Neural progenitor cell (in vitro differentiated cells): ENCODE measurements at places on chromosomes 5 and 9.

GRCh38 chr5:157819502-157820115 is 39.3 kb downstream of the CLINT1 start:
- peak; percentile 22 for DNase-seq

- no peak for DNase-seq
Measured at GRCh38 chr9:135147474-135147805, 60.0 kb downstream of the OLFM1 start.

GRCh38 chr9:97753975-97754374 is 56.8 kb upstream of the XPA start:
- DNase-seq, result no peak

- DNase-seq, result no peak
Measured at GRCh38 chr5:15142458-15142857, 270.9 kb upstream of the ANKH start.

DNA sequence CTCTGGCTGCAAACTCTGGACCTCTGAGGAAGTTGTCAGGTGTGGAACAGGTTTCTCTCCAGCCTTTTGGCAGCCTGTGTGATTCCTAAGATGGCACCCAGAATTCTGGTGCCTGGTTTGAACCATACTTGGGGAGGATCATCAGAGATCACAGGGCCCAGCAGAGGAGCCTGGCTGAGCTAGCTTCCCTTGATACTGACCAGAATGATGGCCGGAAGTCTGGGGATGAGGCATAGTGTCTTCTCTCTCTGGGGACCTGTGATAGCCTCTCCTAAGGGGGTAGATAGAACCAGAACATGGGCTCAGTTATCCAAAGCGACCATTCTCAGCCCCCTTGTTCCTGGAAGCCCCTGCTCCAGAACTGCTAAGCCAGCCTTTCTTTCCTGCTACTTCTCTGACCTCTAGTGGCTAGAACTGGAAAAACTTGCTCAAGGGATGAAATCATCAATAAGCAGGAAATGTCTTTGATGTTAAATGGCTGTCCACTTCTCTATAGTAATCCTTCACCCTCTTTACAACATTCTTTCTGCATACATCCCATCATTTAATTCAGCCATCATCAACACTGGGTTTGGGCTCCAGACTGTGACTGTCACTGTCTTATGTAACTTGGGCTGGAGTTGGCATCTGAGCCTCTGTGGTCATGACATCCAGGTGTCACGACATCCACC is 55.1 kb downstream of the C9orf152 start:
- DNase-seq, result peak; percentile 77

- DNase-seq, result peak; percentile 4
Measured at GRCh38 chr9:109557481-109557880, 59.4 kb upstream of the PTPN3 start.

DNA sequence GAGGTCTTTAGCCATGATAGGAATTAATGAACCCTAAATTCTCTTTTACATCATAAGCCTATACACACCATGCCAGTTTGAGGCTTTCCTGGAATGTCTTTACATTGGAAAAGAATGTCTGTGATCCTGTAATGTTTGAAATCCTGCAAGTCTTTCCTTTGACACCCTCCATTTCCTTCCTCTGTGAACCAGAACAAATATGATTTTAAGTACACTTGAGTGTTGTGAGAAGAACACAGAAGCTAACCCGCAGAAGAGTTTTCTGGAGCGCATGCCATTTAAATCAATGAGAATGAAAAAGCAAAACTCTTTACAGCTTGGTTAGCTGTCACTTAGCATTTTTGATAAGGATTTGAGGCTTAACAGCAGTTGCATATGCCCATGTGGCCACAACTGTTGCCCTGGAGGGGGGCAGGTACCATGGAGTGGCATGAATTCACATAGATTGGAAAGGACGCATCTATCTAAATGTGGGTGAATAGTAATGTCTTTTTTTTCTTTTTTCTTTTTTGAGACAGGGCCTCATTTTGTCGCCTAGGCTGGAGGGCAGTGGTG is 372.6 kb downstream of the KDM4C start:
- no peak for DNase-seq

GRCh38 chr9:27722866-27723265 is 149.6 kb upstream of the C9orf72 start:
- no peak for DNase-seq

- no peak for DNase-seq
Measured at GRCh38 chr5:59698207-59699178, 195.0 kb downstream of the PDE4D start.

DNA sequence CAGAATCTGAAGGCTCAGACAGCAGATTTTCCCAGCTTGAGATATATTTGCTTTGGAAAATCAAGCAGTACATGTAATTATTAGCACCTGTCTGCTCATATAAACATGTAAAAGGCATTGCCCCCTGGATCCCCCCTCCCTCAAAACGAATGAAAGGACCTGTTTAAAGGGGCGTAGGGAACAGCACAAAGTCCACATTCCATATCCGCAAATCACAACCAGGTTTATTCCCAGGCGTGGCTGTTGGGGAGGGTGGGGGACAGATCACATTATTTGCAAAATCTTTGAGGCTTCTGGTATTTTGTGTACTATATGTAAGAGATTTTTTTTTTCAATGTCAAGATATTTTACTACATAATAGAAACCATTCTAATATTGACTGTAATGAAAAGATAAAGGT is 8.7 kb upstream of the MRPS2 start:
- no peak for DNase-seq

DNA sequence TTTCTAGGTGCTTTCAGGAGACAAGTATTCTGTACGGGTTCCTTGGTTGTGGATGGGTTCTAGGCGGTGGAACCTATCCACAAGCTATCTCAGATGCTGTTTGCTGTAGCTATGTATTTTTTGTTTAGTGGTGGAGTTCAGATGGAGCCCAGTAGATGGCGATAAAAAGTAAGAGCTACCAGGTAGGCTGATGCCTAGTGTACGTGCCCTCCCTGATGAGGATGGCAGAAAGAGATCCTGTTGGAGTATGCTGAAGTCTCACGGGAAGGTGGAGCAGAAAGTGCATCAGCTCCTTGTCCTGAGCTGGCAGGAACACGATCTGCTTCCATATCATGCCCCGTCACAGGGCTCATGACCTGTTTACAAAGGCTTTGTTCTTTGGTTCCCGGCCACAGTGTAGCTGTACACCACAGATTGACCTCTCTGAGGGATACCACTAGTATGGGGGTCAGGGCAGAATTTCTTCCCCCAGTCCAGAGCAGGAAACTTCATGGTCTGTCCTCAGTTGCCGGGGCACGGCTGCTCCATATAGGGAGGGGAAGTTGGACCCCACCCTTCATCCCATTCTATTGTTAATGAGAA is 12.6 kb upstream of the UGT3A2 start:
- peak; percentile 65 for DNase-seq

DNA sequence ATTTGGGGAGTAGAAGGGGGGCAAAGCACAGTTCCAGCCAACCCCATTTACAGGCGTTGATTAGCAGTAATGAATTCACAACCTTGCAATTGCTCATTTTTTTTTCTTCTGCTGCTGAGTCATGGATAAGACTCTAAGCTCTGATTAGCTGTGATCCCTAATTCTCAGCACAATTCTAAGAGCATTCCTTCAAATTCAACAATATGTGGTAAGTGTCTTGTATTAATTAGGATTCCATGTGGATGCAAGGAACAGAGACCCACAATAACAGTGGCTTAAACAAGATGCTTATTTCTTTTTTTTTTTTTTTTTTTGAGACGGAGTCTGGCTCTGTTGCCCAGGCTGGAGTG is 133.4 kb downstream of the PALM2AKAP2 start:
- DNase-seq, result no peak

- DNase-seq, result no peak
Measured at GRCh38 chr5:11898-12297, 80.1 kb upstream of the PLEKHG4B start.

- DNase-seq, result no peak
Measured at GRCh38 chr5:75088648-75089047, 36.3 kb upstream of the GCNT4 start.

DNA sequence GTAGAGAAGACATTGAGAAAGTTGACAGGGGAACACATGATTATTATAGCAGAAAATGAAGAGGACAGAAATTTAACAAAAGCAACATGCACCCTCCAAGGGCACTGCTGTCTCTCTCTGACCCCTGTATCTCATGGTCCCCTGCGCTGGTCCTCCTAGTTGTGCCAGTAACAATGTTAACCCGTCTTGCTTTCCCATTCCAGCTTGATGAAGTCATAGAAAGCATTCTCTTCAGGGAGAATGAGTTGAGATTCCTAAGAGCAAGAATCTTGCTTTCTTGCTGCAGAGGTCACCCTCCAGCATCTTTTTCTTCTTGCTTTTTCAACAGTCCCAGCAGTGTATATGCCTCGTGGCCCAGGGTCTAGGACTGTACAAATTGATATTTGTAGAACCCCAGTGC is 279.6 kb upstream of the ADAMTSL1 start:
- no peak for DNase-seq

GRCh38 chr5:88250010-88250409 is 18.6 kb downstream of the TMEM161B start:
- DNase-seq, result no peak

GRCh38 chr5:38285226-38285625 is 26.9 kb downstream of the EGFLAM start:
- no peak for DNase-seq

DNA sequence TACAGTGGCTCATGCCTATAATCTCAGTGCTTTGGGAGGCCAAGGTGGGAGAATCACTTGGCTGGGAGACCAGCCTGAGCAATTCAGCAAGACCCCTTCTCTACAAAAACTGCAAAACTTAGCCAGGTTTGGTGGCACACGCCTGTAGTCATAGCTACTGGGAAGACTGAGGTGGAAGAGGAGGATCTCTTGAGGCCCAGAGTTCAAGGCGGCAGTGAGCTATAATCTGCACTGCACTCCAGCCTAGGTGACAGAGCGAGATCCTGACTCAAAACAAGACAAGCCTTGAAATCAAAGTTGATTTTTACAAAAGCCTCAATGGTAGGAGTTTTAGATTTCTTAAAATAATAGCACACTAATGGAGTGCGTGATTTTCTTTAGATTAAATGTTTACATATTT is 14.6 kb downstream of the UBE2D2 start:
- DNase-seq, result no peak

DNA sequence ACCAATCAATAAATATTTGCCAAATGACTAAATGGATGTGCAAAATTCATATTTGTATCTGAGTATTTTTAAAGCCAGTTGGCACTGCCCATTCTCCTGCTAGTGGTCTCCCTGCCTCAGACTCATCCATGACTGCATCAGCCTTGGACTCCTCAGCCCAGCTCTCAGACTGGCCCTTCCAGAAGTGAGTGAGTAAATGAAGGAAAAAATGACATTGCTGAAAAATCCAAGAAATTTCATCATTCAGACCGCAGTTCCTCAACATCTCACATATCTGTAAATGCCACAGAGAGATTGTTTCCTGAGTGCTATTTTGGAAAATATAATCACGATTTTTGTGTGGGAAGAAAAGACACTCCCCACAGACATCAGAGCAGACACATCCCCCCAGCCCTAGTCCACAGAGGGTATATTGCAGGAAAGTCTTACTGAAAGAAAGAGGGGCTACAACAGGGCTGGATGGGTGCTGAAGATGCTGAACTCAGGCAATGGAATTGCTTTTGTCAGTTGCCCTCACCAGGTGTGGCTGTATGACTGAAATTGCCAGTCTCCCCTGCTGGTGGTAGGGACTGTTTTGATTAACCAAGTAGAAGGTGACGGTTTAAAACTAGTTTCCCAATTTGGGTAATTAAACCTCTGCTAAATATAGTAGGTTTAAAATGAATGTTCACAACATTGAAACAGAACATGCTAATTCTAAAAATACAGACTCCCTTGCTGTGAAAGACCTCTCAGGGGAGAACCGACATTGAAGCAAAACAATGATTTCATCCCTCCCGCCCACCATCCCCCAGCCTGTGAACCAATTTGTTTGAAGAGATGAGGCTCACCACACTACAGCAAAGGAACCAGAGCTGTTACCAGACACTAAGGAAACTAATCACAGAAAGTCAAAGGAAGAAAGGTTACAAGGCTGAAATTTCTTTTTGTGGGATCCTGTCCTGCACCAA is 158.8 kb downstream of the DEPDC1B start:
- peak; percentile 13 for DNase-seq

DNA sequence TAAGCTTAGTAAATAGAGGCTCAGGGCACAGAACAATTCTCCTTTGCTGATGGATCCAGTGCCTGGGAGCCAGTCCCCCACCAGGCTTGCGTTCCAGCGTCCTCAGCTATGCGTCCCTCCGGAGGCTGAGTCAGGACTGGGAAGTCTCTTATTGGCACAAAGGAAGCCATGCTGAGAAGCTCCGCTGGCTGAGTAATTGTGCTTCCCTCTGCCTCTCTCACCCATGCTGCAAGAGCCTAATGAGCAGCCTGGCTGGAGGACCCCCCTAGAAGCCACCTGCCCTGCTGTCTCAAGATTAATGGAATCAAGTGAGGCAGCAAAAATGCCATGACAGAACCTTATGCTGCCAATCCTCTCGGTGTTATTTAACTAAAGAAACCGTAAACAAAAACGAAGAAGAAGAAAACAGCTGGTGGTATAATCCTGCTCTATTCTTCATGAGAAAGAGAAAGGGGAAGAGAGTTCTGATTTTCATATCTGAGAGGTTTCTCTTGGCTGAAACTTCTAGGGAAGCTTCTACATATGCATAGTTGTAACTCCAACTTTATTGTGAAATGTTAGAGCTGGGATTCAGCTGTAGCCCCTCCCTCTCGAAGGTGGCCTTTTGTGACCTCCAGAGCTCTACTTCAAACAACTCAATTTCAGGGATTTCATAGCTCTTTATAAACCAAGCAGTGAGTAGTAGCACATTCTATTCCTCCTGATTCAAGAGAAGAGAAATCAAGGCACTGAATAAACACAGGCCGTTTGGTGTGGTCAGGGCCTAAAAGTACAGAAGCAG is 185.4 kb upstream of the SEMA6A start:
- peak; percentile 94 for DNase-seq

DNA sequence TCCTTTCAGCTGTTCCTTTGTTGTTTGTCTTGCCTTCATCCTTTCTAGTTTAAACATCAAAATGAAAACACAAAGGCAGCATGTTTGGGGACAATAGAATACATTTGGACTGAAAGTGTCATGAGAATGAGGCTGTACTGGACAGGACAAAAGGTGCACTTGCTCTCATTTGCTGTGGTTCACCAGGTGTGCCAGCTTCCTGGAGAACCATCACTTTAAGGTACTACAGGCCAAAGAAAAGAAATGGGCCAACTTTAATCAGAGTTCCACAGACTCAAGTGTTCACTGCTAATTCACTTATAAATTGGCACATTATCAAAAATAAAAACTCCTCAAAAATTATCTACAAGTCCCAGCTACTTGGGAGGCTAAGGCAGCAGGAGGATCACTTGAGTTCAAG is 53.8 kb downstream of the ABHD17B start:
- no peak for DNase-seq

GRCh38 chr9:89218040-89218928 is 39.7 kb upstream of the SHC3 start:
- peak; percentile 77 for DNase-seq

DNA sequence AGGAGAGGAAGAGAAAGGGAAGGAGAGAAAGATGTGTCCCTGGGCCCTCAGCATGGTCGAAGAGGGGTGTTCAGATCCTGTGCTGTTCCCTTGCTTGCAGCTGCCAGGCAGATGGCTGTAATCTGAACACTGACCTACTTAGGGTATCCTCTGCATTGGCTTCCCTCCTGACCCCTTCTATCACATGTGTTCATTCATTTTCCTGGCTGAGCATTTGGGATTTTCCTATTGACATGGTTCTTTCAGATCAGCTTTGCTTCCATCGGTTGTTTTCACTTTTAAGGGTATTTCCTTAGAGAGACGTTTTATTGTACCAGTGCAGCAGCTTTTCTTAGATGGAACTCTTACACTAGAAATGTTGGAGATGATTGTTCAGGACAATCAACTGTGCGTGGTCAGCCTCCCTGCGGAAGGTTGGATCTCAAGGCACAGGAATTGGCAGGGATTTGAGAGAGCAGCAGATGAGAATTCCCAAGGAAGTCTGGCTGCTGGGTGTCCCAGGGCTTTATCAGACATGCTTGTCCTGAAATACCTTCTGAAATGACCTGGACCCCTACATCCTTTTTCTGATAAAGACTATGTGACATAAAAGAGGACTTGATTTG is 26.0 kb downstream of the ACTBL2 start:
- DNase-seq, result no peak
